ENCODE measurements at places on chromosomes 12 and 14. TPM values are rescaled to one million over a fixed set of nuclear protein-coding genes. Genes with fewer than 3 reads are reported as not detected.

DHH gene
- not detected for total RNA-seq

DNA sequence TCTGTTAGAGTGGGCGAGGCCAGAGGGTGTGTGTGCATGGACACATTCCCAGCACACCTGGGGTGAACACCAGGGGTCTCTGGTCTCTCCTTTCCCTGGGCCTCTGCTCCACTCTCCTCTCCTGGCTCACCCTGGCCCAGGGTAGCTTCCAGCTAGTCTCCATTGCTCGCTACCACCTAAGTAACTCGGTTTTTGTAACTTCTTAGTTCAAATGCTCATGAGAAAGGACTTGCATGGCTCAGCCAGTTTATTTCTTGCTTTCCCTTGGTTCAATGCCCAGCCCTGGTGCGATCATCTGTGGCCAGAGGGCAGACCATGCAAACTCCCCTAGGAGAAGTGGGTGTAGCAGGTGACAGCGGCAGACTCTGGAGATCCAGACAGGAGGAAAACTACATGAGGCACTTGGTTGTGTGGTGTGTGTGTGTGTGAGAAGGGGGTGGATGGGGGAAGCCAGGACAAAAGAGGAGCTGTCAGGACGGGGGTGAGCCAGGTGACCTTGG lies 8.9 kb upstream of the ACVR1B start:
- H3K27me3 ChIP-seq = no peaks in the 10 kb centered on the region
- H3K4me1 ChIP-seq = no peaks in the 10 kb centered on the region
- H3K27ac ChIP-seq = no peak overlapping the region
- no peak overlapping the region for H3K4me3 ChIP-seq

DNA sequence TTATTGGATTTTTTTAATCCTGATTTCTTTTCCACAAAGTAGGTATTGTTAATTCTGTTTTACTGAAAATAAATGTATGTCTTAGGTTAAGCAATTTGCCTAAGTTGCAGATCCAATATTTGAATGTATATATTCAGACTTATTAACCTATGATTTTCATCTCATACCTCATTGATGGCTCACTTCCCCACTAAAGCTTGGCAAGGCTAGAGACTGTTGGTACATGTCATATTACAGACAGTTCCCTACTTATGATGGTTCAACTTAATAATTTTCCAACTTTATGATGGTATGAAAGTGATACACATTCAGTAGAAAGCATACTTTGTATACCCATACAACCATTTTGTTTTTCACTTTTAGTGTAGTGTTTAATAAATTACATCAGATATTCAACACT lies 33.2 kb upstream of the KCNH3 start:
- no peak overlapping the region for H3K27ac ChIP-seq
- H3K4me3 ChIP-seq = no peak overlapping the region
- no peak for DNase-seq

- H3K27me3 ChIP-seq = no peaks in the 10 kb centered on the region
- H3K36me3 ChIP-seq = no peaks in the 10 kb centered on the region
- DNase-seq = no peak
- H3K27ac ChIP-seq = no peak overlapping the region
These were observed 6.1 kb downstream of the RBM19 start for GRCh38 chr12:113960030-113960429.

GRCh38 chr14:34283590-34283989 lies 178.4 kb downstream of the SPTSSA start:
- H3K4me1 ChIP-seq = no peaks in the 10 kb centered on the region
- no peak overlapping the region for H3K4me3 ChIP-seq
- H3K27me3 ChIP-seq = no peaks in the 10 kb centered on the region
